ENCODE measurements at places on chromosomes 3 and 15.

DNA sequence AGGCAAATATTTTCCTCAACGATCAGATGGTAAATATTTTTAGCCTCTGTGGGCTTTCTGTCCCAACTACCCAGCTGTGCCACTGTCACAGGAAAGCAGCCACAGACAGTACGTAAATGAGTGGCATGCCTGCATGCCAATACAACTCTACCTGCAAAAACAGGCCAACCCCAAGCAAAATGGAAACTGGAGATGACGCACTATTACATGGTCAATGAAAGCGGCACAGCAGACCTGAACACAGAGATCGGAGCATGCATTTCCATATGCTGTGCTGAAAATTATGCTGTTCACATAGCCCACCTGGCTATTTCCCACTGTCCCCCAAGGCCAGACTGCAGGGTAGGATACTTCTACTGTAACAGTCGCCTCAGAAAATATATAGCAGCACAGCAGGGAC lies 57.8 kb downstream of the HERC2 start:
- DNase-seq, result no peak

GRCh38 chr15:48103647-48104046 lies 17.1 kb upstream of the SLC24A5 start:
- DNase-seq, result no peak

DNA sequence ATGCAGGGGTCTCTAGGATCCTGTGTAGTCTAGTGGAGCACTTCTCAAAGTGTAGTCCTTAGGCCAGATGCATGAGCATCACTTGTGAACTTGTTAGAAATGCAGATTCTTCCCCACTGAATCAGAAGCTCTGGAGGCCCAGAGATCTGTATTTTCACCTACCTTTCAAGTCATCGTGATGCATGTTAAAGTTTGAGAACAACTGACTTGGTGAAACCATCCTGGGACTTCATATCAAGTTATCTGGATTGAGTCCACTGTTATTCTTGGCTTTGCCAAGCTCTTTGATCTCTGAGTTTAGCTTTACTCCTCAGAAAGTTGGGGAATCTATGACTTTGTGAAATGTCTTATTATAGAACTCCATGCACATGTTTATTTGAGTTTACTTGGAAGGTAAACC lies 78.5 kb downstream of the ARNT2 start:
- DNase-seq, result no peak

- no peak for DNase-seq
These were observed 953.1 kb upstream of the NR2F2 start for GRCh38 chr15:95377258-95377852.

DNA sequence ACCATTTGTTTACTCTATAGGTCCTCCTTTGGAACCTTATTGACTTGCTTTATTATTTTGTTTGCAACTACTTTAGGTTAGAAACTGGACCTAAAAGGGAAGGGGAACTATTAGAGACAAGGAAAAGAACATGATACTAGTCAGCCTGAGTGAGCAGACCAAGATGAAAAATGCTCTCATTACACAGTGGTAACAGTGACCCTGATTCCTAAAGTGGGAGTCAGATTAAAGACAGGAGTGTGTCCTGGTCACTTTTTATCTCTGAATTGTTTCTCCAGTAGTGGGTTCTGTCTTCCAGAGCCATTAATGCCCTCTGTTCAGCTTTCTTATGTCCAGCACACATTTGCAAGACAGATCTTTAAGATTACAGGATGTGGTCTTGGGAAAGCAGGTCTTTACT lies 124.1 kb downstream of the TMEM108 start:
- DNase-seq, result no peak

- DNase-seq, result no peak
These were observed 562.6 kb upstream of the DPPA4 start for GRCh38 chr3:109899925-109900324.

DNA sequence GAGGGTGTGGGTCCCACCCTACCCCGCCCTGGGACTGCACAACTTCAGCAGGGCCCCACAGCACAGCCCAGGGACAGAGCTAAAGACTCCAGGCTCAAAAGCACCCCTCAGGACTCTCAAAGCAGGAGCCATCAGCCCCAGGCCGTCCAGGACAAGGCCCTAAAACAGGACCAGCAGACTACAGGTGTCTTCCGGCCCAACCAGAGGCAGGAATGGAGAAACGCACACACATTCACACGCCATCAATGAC lies 26.1 kb downstream of the ATRIP start:
- DNase-seq, result no peak

- DNase-seq, result no peak
These were observed 20.1 kb upstream of the GOLGA6L2 start for GRCh38 chr15:23467110-23467600.

DNA sequence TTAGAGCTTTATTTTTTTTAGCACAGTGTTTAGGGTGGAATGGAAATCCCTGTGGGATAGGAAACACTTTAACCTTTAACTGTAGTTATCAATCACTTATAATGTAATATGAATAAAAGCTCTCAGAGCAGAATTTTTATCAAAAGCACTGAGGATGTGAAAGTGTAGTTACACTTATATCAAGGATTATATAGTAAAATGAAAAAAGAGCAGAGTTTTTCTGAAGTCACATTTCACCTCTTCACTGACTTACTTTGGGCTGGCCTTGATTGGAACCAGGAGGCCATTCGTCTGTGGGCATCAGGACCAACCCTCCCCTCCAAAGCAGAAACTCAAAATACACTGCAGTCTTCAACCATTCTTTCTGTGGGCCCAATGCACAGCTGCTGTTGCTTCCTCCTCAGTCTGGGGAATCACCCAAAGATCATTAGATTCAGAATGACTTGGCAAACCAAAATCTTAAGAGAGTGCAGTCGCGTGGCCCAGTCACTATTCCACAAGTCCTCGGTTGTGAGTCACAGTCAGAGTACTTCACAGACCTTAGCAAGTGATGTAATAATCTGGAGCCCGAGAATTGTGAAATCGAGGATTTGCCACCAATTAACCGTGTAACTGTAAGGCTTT lies 132.6 kb upstream of the COL8A1 start:
- peak; percentile 3 for DNase-seq

DNA sequence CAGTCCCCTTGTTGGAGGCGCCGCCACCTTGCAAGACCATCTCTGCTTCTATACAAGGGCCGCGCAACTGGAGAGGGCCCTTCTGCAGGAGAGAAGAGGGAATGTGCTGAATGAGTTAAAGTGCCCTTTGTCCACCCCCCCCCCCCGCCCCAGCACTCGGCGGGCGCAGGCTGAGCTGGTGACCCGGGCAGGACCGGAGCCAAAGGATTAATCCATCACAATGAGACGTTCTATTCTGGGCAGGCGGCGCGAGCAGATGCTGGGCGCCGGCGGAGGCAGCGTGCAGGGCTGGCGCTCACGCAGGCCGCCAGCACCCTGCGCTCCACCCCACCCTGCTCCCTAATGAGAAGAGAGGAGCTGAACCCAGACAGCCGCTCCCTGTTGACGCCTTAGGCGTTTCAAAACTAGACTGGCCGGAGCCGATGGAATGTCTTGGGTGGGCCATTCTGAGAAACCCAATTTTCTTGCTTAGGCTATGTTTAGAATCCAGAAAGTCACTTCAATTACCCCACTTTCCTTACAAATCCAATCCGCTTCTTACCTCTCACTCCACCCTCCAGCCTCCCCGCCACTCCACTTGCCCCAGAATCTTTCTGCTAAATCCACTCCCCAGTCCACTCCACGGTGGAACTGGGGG lies 32.9 kb downstream of the GJD2 start:
- no peak for DNase-seq

- DNase-seq, result no peak
These were observed 66.7 kb downstream of the MYLK start for GRCh38 chr3:123817413-123817812.

DNA sequence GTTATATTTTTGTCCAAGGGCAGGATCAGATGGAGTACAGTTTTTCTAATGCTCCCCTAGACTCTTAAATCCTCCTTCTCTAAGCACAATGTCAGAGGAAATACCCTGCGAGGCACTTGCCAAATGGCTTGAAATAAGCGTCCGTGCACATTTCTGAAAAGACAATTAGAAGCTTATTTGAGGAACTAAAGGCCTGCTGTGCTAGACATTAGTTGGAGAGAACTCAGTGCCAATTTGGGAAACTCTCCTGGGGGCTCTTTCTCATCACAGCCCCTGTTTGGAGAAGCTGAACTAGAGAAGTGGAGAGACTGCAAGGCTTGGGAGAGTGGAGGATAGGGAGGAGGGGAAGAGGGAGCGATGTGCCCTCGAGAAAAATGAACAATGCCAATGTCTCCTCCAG lies 247.6 kb upstream of the C2CD4B start:
- no peak for DNase-seq

DNA sequence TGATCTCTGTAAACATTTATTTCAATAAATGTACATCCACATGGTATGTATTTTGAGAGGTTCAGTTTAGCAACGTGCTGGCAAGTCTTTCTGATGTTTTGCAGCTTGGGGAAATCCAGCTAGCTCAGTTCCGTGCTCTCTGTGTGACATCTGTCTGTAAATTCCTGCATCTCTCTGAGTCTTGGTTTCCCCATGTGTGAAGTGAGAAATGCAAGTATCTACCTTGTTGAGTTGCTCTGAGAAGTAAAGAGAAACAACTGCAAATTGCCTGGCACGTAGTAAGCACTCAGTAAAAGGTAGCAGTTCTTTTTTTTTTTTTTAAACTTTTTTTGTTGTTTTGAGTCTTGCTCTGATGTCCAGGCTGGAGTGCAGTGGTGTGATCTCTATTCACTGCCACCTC lies 30.2 kb upstream of the MORF4L1 start:
- DNase-seq, result no peak

DNA sequence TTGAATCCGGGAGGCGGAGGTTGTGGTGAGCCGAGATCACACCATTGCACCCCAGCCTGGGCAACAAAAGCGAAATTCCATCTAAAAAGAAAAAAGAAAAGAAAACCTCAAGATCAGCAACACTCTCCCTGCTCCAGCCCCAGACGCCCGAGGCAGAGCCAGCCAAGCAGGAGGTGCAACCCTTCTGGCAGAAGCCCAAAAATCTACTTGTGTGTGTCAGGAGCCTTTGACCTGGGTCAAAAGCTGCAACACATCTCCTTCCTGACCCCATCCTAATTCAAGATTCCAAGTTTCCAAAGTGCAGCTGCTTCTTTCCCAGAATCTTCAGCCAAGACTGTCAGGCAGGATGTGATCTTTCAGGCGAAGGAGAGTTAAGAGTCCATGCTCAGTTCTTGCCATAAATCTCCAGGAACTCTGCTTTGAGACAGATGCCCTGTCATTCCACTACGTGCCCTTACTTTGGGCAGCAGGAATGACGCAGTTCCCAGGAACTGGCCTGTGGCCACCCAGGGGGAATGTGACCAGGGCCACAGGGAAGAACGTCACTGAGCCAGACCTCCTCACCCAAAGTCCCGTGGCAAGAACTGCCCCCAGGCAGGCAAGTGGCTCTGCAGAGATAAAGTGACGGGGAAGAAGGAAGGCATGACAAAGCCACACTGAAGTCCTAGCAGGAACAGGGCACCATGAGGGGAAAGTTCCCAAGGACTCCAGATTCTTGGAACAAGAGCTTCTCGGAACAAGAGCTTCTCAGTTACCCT lies 39.4 kb downstream of the SH3BP5 start:
- DNase-seq, result no peak

DNA sequence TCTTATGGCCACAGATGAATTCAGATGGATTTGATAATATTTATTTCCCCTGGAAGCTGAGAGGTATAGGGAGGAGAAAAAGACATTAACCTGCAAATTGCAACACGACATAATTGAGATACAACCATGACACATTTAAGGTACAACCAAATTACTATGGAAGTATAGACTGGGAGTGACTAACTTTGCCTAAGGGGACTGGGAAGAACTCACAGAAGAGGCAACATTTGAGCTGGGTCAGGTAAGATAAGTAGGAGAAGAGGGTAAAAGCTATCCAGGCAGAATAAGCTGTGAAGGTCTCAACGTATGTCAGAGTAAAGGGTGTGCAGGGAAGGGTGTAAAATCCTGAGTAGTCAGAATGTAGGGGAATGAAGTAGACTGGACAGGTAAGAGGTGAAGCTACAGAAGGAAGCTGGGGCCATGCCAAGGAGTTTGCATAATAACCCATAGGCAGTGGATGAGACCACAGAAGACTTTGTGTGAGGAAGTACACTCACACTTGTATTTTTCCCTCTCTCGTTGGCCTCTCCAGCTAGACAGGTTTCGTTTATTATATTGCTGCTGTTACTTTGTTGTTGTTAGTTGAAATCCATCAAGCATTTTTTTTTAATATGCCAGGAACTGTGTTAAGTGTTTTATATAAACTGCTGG lies 28.0 kb upstream of the PTX3 start:
- DNase-seq, result no peak

- no peak for DNase-seq
These were observed 181.7 kb downstream of the FAM43A start for GRCh38 chr3:194867270-194867983.

DNA sequence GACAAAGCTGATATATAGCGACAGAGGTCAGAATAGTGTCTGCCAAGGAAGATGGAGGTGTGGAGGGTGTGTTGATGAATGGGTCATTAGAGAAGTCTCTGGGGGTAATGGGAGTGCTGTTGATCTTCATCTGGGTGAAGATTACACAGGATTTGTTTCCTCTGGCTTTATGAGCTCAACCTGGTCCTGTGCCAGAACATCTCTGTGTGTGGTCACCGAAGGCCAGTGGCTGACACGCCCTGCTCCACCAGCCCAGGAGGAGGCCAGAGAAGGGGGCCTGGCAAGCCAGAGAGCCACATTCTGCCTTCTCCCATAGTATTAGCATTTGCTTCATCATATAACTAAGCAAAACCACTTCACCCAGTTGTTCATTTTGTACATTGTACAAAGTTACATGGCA lies 121.1 kb downstream of the ZNF621 start:
- no peak for DNase-seq

DNA sequence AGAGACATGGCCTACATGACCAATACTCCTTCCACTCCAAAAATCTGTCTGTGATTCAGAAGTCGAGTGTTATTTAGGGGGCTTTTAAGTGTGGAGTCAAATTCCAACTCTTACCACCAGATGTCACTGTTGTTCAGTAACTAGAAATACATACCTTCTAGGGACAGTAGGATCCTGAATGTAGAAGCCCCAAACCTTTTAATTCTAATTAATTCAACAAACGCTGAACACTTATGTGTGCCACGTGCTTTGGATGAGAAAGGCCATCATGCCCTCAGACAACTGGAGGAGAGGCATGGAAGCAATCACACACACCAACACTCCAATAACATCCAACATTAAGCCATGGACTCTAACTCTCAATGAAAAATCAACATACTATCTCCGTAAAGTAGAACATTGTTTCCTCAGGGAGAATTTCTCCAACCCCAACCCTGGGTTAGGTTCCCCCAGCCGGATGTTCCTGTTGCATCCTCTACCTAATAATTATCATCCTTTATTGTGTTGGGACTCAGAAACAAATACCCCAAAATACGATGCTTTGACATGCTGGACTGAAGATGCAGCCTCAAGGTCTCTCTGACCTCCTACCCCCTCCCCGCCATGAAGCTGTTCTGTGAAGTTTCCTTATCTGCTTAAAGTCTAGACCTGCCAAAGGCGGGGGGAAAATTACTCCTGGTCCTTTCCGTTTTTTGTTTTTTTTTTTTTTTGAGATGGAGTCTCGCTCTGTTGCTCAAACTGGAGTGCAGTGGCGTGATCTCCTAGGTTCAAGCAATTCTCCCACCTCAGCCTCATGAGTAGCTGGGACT lies 8.0 kb upstream of the CCDC13 start:
- DNase-seq, result peak; percentile 54

All from CD4-positive, alpha-beta T cell treated with Interleukin-6 at 100 ng/mL for 8 hours (primary cell).